Left cardiac atrium (tissue), 4 donors: ENCODE measurements at places on chromosomes 7 and 10. TPM values are rescaled to one million over a fixed set of nuclear protein-coding genes. Genes with fewer than 3 reads are reported as not detected.

The SP4 gene
- total RNA-seq: 6.1 TPM

DNA sequence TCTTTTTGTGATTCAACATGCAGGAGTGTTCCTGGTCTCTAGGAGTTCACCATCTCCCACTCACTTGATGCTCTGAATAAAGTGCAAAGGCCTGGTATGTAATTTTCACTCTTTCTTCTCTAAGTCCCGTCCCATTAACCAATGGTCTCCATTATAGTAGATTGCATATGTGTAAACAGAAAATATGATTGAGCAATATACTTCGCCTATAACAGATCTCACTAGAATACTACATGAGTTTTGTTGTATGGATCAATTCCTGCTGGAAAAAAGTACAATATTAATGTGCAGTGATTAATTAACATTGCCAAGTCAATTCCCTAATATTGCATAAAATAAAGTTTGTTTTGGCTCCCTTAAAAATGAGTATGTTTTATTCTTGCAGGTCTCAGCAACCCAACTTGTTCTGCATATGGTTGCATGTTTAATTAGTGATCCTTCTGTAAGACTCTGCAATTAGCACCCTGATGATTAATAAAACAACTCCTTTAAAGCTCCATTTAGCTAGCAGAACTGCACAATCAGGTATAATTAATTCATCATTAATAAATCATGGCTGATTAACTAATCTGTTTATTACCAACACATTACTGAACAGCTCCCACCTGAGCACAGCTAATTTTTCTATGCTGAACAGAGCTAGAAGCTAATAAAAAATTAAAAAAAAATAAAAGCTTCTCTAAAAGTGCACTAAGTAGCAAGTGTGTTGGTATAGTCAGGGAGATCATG is 37.8 kb upstream of the ATOH7 start:
- no peak for DNase-seq

DNA sequence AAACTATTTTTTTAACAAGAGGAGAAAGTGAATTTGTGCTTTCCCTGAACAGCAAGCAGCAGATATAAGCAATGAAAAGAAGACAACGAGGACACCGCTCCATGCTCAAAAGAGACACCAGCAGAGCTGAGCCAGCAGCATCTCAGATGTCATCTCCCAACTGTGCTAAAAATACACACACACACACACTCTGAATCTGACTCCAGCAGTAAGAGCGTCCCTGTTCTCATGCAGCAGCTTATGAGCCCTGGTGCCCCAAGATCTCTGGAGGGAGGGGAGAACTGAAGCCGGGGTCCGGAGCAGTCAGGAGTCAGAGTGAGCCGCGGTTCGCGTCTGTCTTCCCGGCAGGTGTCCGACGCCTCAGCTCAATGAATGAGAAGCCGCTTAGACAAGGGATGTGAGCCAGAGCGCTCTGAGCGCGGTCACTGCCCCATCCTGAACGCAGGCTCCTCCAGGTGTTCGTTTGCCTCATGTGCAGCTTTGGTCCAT is 49.2 kb downstream of the SVIL start:
- peak; percentile 50 for DNase-seq

The OR2A5 gene
- not detected for total RNA-seq

DNA sequence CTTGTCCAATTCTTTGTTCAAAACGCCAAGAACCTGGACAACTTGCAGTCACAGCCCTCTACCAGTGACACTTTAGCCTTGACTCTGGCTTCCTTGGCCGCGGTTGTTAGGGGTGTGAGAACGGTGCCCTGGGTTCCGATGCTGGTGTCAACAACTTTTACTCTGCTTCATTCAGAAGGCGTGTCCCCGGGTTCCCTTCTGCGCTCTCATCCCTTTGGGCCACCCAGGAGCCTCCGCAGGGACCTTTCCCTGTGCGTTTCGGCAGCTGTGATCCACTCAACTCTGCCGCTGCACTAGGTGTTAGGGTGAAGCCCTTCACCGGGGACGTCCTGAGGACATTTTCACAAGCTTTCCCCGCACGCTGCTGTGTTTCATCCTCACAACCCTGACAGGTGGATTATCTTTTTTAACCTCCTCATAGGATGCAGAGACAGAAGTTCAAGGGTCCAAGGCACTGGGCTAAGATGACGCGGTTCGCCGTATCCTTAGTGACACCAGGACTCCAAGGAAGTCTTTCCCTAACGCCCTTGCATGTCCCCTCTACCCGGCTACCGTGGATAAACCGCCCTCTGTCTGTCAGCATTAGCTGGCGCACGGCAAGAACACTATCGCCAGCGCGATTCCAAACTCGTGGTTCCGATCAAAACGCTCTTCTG is 133.5 kb upstream of the SHH start:
- no peak for DNase-seq

- DNase-seq: no peak
These were observed 77.5 kb upstream of the CTTNBP2 start for GRCh38 chr7:117950601-117951260.

The SEMA3D gene
- total RNA-seq: 1.7 TPM

GRCh38 chr7:95316588-95316987 is 7.7 kb downstream of the PON1 start:
- DNase-seq: no peak

DNA sequence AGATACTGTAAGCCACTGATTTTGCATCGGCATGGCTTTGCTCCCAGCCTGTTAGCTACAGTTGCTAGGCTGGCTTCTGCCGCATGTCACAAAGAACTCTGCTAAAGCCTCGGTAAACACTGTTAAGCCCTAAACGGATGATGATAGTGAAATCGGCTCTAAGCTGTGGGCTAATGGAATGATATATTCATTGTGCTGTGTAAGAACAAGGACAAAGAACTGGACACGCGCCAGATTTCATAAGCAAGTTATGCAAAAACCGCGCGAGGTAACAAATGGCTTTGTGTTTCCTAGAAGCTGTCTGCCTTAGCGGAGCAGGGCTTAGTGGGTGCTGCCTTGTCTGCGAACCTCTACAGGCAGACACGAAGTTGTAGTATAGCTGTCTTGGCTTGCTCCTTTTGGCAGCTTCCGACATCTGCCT is 331.3 kb upstream of the COBL start:
- peak; percentile 42 for DNase-seq

The OR2A1 gene
- not detected for total RNA-seq

DNA sequence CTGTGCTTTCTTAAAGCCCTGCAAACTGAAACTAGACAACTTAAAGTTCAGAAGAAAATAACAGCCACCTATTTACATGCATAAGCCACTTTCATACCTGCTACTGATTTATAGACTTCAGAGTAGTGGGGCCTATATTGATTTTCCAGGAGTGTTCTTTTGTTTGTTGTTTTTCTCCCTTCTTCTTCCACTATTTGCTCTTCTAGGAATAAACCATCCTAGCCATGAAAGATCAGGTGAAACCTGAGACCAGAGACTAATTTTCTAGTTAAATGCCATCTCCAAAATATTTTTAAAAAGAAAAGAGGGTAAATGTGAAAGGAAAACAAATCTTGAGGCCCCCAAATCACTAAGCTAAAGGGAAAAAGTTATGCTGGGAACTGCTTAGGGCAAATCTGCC is 72.4 kb upstream of the C1GALT1 start:
- DNase-seq: no peak

GRCh38 chr10:5196702-5197113 is at the start of gene AKR1C4:
Gene AKR1C4, plus strand, starts transcription at chr10:5196837. Its CDS starts 31 bp downstream, at chr10:5196868.
- DNase-seq: no peak

GRCh38 chr10:128210215-128211063 is 84.2 kb upstream of the MKI67 start:
- DNase-seq: peak; percentile 76

GRCh38 chr10:132422903-132423825 is 26.2 kb downstream of the PWWP2B start:
- no peak for DNase-seq

DNA sequence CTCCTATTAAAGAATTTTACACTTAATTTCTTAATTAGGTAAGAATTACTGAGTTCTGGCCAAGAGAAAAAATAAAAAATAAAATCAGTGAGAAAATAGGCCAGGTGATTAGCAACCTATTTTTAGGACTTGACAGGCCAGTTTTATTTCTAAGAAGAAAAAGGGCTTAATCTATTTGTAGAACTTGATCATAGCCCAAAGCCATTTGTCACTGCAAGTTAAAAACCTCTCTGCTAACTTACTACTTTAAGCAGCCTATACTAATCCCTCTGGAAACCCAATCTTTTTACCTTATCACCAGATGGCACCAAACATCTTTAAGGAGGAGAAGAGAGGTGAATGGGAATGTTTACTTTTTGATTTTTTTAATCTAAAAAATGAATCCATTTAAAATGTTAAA is 222.1 kb upstream of the RHOBTB1 start:
- DNase-seq: no peak

DNA sequence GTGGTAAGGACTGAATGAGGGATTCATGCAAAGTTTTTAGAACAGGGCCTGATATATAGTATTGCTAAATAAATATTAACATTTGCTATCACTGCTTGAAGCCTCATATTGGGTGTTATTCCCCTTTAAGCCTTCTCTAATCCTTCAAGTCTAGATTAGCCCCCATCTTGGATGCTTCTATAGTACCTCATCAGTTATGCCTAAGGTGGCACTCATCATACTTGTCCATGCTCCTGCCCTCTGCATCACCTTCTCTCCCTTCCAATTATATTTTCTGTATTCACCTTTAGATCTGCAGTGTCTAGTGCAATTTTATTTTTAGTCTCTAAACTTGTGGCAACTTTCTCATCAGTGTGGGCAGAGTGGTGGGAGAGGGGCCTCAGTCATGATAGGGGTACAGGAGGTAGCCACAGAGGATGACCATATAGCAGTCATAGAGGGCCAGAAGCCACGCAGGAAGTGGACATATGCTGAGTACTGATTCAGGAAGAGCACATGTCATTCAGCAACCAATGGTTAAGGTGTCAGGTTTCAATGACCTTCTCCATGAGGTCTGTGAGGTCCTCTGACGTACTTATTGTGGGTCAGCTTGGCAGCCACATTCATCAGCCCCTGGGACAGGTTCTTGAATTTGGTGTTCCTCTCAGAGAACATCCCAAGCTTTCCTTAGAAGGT is 2.5 kb downstream of the ENTPD1 start:
- DNase-seq: no peak

The PRKAG2 gene
- total RNA-seq: 253 TPM

DNA sequence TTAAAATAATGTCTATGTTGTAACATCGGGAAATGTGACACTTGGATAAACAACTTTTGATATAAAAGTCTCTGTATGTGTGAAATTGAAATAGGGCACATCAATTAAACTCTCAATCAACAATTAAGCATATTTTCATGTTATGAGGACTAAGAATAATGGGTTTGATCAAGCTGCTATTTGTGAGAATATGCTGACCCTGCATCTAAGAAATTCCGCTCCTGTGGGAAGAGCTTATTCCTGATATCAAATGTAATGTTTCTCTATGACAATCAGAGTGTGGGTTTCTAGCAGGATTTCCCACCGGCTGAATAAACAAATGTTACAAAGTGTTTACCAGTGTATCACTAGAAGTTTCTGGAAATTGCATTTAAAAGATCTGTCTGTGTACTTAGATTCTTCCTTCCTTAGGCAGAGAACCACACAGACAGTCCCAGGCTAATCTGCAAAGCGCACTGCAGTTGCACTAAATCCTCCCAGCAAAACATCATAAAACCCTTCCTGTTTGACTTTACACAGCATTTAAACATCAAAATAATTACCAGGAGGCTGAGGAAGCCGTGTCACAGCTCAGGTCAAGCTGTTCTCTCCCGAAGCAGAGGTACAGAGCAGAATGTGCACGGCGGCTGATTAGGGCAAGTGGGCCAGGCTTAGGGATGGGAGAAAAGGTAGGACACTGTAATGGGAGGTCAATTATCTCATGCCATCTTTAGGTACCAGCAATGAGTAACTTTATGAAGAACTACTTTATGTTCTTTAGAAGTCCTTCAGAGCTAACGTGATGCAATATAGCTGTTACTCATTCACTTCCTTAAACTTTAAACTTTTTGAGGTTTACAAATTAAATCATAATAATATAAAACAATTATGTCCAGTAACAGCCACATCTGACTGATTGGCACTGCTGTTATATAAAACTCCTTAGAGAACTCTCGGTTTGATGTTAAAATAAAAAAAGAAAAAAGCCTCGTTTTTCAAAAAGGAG is 109.1 kb upstream of the CTTNBP2 start:
- no peak for DNase-seq

GRCh38 chr7:158329014-158329610 is 258.5 kb downstream of the PTPRN2 start:
- DNase-seq: no peak

The VSTM4 gene
- total RNA-seq: 21.0 TPM

- DNase-seq: no peak
These were observed 156.8 kb downstream of the RNF216 start for GRCh38 chr7:5624386-5625365.

The CEP55 gene
- total RNA-seq: 0.24 TPM

The RASSF4 gene
- 48.9 TPM for total RNA-seq

DNA sequence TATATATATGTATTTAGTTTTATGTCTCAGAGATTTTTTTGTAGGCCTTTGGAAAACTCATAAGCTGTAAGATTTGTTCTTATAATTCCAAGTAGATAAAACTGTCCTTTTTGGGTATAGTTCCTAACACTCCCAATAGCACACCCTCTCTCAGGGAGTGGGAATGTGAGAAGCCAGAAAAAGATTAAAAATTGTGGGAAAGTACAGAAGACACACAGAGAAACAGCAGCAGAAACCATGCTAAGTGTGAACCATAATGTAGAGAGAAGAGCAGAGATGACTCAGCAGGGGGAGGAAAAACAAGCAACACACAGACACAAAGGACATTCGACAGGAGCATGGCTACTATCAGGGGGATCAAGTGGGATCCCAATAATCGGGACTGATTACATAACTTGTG is 401.6 kb downstream of the MAGI2 start:
- no peak for DNase-seq

DNA sequence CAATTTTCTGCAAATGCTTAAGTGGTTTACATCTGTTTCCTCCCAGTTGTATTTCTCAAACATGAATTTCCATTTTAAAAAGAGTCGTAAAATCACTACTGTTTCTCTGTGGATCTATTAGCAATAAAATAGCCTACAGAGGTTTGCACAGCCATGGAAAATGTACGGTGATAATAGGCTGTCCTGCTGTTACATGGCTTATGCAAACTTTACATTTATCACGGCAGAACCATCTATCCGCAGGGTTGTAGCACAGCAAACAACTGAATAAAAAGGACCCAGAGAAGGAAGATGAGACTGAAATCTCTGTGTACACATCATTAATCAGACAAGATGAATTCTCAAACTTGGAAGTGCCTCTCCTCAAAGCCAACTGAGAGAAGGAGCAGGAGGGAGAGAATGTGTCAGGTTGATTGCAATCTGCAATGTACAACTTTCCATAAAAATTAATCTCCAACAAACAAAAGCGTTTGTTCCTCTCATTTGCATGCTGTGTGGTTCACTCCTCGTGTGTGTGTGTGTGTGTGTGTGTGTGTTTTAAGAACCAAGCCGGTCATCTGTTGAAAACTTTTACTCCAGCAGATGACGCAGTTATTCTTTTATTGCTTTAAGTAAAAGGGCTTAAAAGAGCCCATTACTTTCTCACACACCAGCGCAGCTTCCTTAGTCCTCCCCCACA is 279.3 kb downstream of the SKAP2 start:
- no peak for DNase-seq

DNA sequence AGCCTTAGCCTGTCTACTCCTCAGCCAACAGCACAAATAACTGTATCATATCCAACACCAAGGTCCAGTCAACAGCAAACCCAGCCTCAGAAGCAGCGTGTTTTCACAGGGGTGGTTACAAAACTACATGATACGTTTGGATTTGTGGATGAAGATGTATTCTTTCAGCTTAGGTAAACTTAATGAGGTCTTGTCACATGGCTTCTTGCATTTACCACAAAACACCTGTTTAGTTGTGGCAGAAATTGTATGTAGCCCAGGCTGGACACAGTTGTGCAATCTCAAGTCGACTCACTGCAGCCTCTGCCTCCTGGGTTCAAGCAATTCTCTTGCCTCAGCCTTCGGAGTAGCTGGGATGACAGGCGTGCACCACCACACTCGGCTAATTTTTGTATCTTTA is 21.4 kb downstream of the CCAR1 start:
- no peak for DNase-seq

The SMKR1 gene
- total RNA-seq: not detected
